ENCODE measurements at places on chromosomes 12 and 14. TPM values are rescaled to one million over a fixed set of nuclear protein-coding genes. Genes with fewer than 3 reads are reported as not detected.

Gene CMKLR1
- 1.7 TPM for total RNA-seq

Gene FGF6
- not detected for total RNA-seq

Gene CRIP1
- total RNA-seq: 2.6 TPM

Gene C12orf50
- not detected for total RNA-seq

DNA sequence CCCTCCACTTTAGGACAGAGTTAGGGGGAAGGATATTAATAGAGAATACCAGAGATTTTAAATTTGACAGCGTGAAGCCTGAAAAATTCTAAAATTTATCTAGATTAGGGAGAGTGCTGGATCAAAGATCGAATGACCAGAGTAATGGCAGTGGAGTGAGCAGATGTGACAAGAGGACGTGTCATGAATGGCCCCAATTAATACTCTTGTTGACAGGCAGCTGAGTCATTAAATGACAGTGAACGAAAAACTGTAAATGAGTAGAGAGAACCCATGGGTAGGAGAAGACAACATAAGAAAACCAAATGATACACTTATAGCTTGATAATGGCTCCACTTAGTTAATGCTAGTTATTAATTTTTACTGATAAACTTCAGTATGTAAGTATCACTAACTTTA, 73.9 kb upstream of the PLEKHA5 start:
- no peak for DNase-seq

DNA sequence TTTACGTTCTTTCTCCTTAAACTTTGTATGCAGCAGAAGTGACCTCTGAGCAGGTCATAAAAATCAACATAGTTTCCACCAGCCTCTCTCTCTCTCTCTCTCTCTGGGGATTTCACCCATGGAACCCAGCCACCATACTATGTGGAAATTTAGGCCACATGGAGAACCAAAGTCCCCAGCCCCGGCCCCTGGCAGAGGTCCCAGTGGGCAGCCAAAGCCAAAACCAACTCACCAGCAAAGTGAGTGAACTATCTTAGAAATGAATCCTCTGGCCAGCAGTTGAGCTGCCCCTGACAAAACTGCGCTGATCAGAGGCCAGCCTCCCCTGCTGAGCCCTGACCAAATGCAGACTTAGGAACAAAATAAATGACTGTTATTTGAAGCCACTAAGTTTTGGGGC, 9.2 kb downstream of the DUSP6 start:
- DNase-seq: no peak

- peak; percentile 75 for DNase-seq
Observed at GRCh38 chr12:64256166-64256800, 34.2 kb upstream of the KICS2 start.

GRCh38 chr12:128684352-128684751, 139.4 kb downstream of the SLC15A4 start:
- no peak for DNase-seq

DNA sequence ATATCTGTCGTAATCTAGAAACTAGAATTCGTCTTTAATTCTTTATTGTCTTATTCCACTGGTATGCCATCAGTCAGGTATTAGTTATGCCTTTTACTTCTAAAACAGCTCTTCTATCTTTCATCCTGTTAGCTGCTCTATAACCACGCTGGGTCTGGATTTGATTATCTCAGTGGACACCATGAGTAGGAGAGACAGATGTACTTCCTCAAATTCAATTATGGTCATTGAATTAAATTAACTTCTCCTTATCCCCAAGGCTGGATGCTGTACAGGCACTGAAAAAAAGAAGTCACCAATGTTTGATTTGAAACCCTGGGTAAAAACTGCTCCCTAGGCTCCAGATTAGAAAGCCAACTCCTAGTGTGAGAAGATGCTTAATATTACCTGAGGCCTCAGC, 107.3 kb downstream of the PIK3C2G start:
- DNase-seq: no peak

- no peak for DNase-seq
Observed at GRCh38 chr12:117321572-117321971, 39.9 kb downstream of the NOS1 start.

- DNase-seq: peak; percentile 49
Observed at GRCh38 chr12:442235-442884, 17.4 kb upstream of the B4GALNT3 start.

DNA sequence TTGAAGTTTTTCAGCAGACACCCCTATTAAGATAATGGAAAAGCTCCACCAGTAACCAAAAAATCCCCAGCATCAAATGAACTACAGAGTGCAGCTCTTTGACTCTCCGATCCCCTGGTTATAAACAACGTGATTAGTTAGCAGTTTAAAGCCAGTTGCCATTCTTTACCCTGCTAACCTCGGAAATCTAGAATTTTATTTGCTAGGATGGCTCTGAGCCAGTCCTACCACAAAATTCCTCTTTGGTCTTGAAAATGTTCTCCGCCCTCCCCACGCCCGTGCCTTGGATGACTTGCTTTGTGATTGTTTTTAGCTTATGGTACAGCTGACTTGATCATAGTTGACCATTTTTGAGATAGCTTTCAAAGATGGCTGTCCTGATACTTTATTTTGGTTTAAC, 1.2 kb downstream of the KLHDC2 start:
- DNase-seq: peak; percentile 87

DNA sequence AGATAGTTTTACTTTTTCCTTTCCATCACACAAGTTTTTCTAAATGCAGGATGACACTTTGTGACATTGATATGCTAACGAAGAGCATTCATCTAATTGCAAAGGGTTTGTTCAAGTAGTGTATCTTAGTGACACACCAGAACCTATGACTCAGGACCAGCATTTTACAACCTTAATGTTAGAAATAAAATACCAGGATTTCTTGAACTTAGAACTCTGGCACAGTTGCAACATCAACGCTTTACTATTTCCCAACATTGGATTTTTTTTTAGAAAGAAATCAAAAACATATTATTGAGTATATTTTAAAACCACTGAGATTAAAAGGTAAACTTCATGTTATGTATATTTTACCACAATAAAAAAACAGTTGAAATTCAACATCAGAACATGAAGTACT, 17.9 kb upstream of the PLEKHG6 start:
- peak; percentile 86 for DNase-seq

GRCh38 chr14:49959822-49960408, 67.0 kb downstream of the ARF6 start:
- DNase-seq: no peak

GRCh38 chr14:100104523-100105300, 39.5 kb downstream of the EVL start:
- DNase-seq: peak; percentile 80

DNA sequence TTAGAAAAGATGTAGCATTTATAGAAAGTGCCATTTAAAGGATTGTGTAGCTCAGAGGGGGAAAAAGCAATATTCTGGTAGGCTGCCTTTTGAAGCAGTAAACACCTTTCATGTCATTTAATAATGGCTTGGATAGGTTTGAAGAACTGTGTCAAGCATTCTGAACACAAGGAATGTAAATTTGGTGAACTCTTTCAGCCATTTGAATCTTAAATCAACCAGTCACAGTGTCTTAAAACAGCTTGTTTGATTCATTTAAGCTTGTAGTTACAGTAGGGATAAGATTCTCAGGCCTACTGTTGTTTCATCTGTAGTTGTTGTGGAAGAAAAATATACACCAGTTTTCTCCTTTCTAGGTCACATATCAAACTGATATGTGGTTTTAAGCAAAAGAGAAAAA, 299.4 kb upstream of the NOVA1 start:
- no peak for DNase-seq

DNA sequence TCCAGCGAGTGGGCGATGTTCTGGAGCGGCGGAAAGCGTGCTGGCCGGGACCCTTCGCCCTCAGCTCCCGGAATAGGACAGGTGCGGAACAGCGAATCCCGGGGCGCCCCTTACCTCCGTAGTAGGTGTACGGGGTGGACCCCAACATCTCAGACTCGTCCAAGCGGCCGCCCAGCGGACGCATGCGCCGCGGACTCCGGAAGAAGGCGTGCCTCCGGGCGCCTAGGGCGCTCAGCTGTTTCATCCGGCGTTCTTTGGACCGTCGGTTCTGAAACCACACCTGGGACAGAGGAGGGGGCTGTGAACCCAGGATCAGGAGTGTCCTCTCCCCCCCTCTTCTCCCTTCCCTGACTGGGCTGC, 4.5 kb downstream of the LHX5 start:
- DNase-seq: no peak

DNA sequence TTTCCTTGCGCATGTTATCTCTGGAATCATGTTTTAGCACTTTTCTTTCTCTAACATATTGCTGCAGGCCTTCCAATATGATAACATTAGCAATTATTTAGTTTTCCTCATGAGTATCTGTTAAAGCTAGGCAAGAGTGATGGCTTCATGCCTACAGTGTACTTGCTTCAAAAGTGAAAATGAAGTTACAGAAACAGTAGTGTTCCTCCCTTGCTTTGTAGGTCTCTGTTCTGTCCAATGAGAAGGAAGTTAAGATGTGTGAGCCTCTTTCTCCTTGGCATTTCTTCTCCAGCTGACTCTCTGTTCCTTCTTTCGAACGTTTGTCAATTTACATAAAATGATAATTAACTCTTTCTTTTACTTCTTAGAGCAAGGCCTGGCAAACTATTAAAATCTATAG, 22.2 kb downstream of the LRRIQ1 start:
- no peak for DNase-seq

DNA sequence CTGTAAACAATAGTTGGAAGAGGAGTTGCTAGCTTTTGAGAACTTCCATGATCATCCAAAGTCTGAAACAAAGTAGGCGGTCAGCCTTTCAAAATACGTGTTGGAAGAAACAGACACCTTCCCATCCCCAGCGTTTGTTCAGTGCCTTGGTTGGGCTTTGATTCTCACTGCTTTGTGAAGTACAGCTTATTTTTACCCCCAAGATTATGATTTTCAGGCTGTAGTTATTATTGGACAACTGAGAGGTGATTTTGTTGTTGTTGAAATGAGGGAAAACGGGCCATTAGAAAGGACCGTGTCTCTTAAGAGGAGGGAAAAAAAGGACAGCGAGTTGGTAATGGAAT, 921 bp upstream of the CEP83 start:
- no peak for DNase-seq

- DNase-seq: peak; percentile 28
Observed at GRCh38 chr12:51269174-51270066, 795 bp downstream of the SMAGP start.

DNA sequence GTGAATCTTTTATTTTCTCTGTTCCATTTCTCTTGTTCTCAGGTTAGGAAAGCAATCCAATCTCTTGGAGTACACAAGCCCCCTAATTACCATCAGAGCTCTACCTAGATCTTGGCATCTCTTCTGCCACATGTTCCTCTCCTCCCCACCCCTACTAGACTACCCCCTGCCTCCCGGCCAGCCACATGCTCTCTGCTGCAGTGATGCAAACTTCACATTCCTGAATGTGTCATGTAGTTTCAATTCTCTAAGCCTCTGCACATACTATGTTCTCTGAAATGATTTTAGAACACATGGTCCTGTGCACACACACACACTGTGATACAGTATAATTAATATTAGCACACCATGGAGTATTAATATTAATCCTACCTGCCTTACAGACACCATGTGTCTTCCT, 104.6 kb downstream of the EFCAB11 start:
- peak; percentile 27 for DNase-seq

DNA sequence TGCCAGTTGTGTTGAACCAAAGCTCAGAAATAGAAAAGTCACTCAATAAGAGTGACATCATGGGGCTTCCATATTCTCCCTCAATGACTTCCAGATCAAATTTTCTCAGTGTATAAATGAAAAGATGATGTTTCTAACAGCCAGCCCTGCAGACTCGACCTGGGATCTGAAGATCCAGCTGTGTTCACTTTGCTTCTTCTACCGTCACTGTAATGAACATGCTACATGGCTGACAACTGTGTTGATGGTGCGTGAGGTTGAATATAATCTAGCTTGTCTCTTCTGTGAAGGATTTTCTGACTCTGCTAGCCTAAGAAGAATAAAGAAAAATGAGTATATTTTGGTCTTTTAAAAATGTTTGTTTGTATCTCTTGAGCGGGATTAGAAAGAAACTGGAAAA, 577.8 kb downstream of the ETNK1 start:
- no peak for DNase-seq

DNA sequence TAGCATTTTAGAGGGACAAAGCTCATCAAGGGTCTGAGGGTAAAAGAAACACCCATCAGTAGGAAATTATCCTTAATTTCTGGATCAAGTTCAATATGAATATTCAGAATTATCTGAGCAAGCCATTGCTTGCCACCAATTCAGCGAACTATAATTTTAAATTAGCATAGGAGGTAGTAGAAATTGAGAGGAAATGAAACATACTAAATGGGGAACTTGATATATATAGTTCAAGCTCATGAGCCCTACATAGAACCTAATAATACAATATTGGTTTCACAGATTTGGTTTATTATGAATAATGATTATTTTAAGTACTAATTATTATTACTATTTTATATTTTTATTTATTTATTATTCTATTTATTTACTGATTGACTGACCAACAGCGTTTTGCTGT, 42.1 kb upstream of the GXYLT1 start:
- no peak for DNase-seq

GRCh38 chr12:106137530-106138356, 1.0 kb downstream of the NUAK1 start:
- no peak for DNase-seq

- peak; percentile 44 for DNase-seq
Observed at GRCh38 chr12:20183563-20183962, 184.8 kb upstream of the PDE3A start.

- DNase-seq: no peak
Observed at GRCh38 chr14:36998686-36999085, 173.7 kb downstream of the SLC25A21 start.

DNA sequence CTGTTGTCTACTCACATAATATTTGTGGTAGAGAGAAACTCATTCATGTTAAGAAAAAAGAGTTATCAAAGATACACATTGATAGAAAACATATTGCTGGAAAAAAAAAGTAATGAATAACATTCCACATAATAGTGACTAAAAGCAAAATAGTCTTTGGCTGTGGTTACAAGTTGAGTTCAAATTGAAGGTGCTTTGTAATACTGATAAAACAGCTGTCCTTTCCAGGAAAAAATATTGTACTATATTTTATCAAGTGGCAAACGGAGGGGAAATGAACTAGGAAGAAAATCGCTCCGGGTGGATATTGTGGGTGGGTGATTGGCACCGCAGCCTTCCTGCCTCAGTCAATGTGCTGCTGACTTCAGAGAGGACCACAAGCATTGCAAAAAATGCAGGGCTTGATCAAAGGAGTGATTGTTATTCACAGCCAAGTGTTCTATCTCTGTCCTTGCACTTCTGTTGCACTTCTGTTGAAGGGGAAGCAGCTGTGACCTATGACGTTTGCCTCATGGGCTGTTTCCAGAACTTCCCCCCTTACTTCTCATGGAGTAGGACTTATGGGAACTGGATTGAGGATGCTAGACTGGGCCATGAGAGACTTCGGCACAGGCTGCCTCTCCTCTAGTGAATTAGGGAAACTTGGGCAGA, 114.4 kb downstream of the VRK1 start:
- no peak for DNase-seq

GRCh38 chr12:93441081-93441616, 598 bp downstream of the UBE2N start:
- DNase-seq: peak; percentile 29
